ENCODE measurements at places on chromosomes 12 and 14. TPM values are rescaled to one million over a fixed set of nuclear protein-coding genes. Genes with fewer than 3 reads are reported as not detected.

- DNase-seq, result no peak
These were observed 48.6 kb upstream of the RHOJ start for GRCh38 chr14:63155511-63156185.

GRCh38 chr12:62860020-62860419 is 74.9 kb downstream of the PPM1H start:
- no peak for DNase-seq

DNA sequence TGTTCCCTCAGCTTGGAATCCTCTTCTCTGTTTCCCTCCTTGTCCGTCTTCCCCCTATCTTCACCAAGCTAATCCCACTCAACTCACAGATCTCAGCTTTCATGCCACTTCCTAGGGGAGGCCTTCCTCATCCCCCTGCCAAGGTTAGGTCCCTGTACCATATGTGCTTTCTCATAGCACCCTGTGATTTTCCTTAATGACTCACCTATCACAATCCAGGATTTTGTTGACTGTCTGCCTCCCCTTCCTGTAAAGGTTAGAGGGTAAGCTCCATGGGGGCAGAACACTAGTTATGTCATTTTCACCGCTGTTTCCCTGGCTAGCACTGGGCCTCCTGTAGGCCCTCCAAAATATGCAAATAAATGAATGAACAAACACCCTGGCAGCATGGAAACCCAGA is 57.6 kb downstream of the CRADD start:
- no peak for DNase-seq

- no peak for DNase-seq
These were observed 5.6 kb downstream of the DACT1 start for GRCh38 chr14:58643366-58643765.

GRCh38 chr12:87119713-87120112 is 863.5 kb upstream of the MGAT4C start:
- DNase-seq, result no peak

DNA sequence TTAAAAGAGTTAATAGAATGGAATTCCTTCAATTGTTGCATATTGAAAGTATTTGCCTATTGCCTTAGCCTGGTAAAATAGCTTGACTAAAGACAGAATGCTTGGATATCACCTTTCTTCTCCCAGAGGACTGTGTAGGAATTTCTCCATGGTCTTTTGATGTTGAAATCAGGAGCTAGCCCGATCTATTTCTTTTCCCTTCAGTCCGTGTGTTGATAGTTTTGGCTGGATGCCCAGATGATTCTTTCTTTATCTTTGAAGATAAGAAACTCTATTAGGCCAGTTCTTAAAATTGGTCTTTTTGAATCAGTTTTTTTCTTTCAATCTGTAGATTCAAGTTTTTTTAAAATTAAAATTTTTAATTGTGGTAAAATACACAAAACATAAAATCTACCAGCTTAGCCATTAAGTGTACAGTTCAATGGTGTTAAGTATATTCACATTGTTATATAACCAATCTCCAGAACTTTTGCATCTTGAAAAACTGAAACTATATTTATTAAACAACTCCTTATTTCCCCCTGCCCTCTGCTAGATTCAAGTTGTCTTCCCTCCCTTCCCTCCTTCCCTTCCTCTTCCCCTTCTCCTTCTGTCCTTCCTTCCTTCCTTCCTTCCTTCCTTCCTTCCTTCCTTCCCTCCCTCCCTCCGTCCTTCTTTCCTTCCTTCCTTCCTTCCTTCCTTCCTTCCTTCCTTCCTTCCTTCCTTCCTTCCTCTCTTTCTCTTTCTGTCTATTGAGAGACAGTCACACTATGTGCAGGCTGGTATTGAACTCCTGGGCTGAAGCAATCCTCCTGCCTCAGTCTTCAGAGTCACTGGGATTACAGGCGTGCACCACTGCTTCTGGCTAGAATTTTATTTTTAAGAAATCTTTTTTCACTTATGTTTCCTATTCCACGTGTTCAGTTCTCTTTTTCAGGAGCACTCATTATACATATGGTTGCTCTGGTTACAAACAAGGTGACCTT is 10.1 kb downstream of the LACRT start:
- no peak for DNase-seq

GRCh38 chr14:86654558-86655184 is 1124.7 kb downstream of the FLRT2 start:
- no peak for DNase-seq

DNA sequence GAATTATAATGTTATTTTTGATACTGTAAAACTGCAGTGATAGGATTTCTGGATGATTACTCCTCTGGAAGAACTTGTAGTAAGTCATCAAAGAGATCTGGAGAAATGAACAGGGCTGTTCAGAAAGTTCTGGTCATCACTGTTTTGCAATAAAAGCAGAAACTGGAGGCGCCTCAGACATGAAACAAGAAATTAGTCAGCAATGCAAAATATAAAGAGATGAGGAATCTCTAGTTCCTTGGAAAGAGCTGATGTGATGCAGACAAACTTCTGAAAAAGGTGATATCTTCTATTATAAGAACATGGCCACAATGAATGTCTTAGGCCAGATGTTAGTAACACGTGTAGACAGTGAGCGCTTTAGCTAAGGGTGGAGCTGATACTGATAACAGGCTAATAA is 9.5 kb downstream of the ACIN1 start:
- DNase-seq, result no peak

DNA sequence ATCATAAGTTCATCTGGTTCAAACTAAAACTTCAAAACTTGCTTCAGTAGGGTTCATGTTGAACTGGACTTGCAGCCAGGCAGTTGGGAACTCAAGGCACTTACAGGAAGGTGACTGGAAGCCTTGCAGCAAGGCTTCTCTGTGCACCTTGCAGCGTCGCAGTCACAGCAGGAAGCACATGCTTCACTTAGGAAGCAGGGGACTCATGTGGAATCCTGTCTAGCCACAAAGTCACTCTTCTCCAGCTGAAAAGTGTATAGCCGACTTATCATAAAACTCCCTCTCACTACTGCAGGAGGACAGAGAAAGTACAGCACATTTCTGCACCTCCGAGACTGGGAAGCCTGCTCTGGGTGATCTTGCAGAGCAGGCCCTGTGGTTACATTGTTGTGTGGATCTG is 114.0 kb upstream of the PRB2 start:
- DNase-seq, result no peak

Gene MYO1A
- total RNA-seq, result 1.0 TPM

Gene C12orf50
- total RNA-seq, result 0.14 TPM

Gene TRMT61A
- total RNA-seq, result 18.0 TPM

Gene HAL
- 1.2 TPM for total RNA-seq

Gene DDX54
- 37.0 TPM for total RNA-seq

Gene FGF23
- total RNA-seq, result not detected

Gene LALBA
- not detected for total RNA-seq

Gene DDX47
- total RNA-seq, result 43.1 TPM

Gene TAS2R8
- total RNA-seq, result not detected
